Activated T-helper 1 cell treated with anti-CD3 and anti-CD28 coated beads, Interleukin-12 subunit alpha, Interleukin-12 subunit beta, Interleukin-2, Interleukin-4 antibody, amounts not matched to agents 30 ng/mL and 10 ng/mL and 1 ng/mL, durations not matched to agents 14 hours and 24 hours and 36 hours (primary cell): ENCODE measurements at places on chromosomes 2 and 18. TPM values are rescaled to one million over a fixed set of nuclear protein-coding genes. Genes with fewer than 3 reads are reported as not detected.
A peak's percentile ranks its signal among the peaks of the same experiment; 100 is the strongest.

Gene CAPN14
- total RNA-seq = 0.18 and 0.20 TPM in 2 replicates

Gene SLC9A2
- not detected in 2 replicates for total RNA-seq

Gene KCNK3
- not detected in 2 replicates for total RNA-seq

Gene C2orf49
- 18.5 and 23.4 TPM in 2 replicates for total RNA-seq

Gene PLEK
- total RNA-seq = 3.2 TPM in 2 replicates

Gene ST6GAL2
- total RNA-seq = not detected in 2 replicates

Gene LINC00305
- total RNA-seq = not detected in 2 replicates

Gene CCDC74B
- 0.52 and 1.8 TPM in 2 replicates for total RNA-seq

Gene XDH
- total RNA-seq = not detected in 2 replicates

Gene CPO
- not detected in 2 replicates for total RNA-seq

Gene CFAP221
- not detected in 2 replicates for total RNA-seq

Gene AQP12B
- not detected in 2 replicates for total RNA-seq

Gene TRIM54
- 0.26 TPM in 1 of 2 replicates, not detected in the other for total RNA-seq

Gene SPIRE1
- total RNA-seq = 8.8 and 10.9 TPM in 2 replicates

GRCh38 chr2:46293466-46293865, 3.7 kb upstream of the EPAS1 start:
- no peak for DNase-seq

DNA sequence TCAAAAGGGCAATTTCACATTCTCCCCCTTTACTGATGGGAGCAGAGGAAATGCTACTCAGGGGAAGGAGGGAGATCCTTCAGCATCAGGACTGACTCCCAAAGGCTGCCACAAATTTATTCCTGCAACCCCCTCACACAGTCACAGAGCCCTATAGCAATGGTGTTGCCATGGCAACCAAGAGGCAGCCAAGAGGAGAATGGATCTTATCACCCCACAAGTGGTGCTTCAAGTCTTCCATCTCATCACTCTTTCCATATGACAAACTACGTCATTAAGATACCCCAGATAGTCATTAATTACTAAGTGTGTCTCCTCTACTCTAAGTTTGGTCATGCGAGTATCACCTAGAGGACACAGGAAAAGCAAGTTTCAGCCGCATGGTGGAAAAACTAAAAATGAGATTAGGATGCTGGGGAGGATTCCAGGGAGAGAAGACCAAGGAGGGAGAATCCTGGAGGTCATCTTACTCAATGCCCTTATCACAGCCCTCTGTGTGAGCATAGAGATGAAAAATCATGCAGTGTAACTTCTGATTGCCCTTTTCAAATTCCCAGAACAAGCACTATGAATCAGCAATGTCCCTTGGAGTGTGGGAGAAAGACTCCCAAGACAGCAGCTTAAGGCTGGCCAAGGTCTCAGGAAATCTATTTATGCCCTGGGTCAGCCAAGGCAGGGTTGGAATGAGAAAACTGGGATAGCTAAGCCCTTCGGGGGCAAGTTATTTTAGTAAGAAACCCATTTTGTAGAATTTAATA, 885.7 kb upstream of the KLHL29 start:
- no peak for DNase-seq

- DNase-seq = no peak
These were observed 1.3 kb upstream of the ALPI start for GRCh38 chr2:232454630-232455029.

- no peak for DNase-seq
These were observed 343.8 kb downstream of the SETBP1 start for GRCh38 chr18:45024357-45025088.

GRCh38 chr2:44753552-44754285, 187.8 kb upstream of the SIX3 start:
- no peak for DNase-seq

- no peak for DNase-seq
These were observed 308.0 kb downstream of the CMPK2 start for GRCh38 chr2:6557737-6558136.

DNA sequence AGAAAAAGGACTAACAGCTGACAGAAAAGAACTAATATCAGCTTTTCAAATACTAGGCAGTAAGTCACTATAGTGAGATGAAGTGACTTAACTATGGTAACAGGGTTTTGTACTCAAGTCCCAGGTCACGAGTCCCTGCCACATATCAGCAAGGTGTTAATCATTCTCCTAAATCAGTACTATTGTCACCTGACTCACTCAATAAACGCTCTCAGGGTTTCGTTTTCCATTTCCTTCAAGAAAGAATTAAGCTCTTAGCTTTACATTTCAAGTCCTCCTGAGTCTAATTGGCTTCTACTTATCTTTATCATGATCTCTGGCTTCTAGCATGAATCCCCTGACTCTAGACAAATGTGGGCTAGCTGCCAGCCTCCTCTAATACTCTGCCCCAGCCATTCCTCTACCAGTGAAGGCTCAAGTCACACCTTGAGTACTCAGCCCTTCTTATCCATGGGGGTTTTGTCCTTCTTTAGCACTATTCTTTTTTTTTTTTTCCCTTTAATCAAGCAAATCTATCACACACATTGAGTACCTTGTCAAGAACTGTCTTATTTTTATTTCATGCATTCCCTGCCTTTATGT, 20.0 kb downstream of the BUB1 start:
- no peak for DNase-seq

DNA sequence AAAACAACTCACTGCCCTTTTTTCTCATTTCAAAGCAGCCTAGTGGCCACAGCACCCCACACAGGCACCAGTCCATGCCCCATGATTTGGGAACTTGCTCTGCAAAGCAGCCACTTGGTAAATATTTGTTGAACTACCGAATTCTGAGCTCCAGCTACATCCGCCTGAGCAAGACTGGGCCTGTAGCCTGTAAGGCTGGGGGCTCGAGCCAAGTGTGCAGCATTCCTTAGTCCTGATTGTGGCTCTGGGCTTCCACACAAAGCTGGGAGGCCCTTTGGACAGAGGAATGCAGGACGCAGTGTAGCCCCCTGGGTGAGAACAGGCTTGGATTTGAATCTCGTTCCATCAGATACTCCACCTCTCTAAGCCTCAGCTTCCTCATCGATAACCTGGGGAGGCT, 88.4 kb downstream of the ACTR2 start:
- DNase-seq = no peak

GRCh38 chr2:64784168-64785061, 130.7 kb upstream of the SERTAD2 start:
- no peak for DNase-seq

- DNase-seq = no peak
These were observed 38.6 kb upstream of the IHH start for GRCh38 chr2:219099329-219099728.

DNA sequence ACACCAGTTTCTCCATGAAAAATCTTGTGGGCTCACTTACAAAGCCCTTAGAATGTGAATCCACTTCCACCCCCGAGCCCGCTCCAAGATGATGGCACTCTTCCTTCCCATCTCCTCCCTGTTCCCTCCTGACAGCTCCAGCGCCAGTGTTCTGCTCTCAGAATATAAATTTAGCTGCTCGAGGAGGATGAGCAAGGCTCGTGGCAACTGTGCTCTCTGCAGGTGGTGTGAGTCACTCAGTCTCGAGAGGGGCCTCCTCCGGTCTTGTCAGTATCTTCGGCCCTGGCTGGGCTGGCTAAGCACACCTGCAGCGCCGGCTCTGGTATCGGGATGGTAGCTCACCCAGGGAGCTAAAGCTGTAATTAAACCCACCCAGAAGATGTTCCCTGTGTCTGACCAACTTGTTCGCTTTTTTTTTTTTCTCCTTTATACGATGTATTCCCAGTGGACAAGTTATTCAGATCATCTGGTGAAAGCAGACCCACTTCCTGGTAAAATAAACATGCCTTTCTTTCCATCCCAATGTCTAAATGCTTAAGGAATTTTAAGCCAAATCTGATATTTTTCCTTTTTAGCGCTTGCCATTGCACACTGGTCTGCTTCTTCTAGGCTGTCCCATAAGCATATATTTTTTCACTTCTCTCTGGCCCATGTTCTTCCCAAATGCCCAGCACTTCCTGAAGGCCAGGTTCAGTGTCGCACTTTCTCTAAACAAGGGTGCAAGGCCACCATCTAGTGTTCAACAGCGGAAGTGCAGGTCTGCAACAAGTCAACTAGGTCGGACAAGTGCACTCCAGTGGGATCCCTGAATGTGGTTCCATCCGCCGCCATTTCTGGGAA, 31.4 kb upstream of the YPEL5 start:
- peak; percentile 36 for DNase-seq

DNA sequence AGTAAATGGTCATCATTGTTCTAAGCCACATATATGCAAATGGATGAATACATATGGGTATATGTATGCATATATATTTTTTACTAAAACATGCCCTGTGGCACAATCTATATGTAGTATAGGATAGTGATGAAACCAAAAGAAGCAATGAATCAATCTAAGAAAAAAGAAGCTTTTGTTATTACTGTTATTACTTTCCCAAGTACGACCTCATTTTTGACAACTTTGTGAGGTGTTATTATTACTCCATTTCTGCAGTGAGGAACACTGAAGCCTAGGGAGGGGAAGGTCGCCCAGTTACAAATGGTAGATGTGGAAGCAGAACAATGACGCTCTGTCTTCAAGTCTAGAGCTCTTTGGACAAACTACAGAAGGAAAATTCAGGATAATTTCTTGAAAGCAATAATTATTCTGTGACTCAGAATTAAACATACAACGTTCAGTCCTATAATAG, 38.3 kb downstream of the STAT4 start:
- DNase-seq = no peak

DNA sequence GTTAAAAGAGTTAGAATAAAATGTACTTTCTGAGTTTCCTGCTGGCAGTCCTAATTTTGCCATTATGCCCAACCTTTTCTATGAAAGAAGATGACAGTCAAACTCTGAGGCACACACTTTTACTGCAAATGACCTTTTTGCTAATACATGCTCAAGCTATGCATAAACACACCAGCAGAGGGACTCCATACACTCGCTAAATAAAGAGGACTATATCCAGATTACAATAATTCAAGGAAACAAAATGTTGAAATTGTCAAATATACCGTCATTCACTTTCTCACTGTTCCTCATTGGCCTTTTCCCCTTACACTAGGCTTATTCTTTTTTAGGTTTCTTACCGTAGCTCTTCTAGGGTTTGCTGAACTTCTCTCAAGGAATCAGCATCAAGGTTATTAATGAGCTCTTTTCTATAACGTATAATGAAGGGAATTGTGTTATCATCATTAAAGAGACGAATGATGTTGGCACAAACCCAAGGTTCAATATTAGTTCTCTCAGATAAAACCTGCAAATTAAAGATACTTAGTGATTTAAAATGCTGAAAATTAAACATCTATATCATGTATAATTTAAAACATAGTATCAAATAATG, 25.7 kb downstream of the SRBD1 start:
- no peak for DNase-seq

DNA sequence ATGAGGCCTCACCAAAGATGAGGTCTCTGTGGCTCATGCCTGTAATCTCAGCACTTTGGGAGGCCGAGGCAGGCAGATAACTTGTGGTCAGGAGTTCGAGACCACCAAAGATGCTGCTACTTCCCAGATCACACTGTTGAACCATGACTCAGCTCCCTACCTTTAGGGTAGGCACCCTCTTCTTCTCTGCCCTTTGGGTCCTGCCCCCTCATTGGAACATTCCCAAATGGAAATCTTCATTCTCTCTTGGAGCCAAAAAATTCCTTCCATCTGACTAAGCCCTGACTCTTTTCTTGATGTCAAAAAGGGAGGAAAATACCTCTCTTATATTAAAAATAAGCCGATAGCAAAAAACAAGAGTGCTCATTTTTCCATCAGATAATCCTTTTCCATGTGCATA, 183.5 kb downstream of the PAX3 start:
- no peak for DNase-seq

- no peak for DNase-seq
These were observed 40.7 kb downstream of the PCBP1 start for GRCh38 chr2:70128005-70128404.

DNA sequence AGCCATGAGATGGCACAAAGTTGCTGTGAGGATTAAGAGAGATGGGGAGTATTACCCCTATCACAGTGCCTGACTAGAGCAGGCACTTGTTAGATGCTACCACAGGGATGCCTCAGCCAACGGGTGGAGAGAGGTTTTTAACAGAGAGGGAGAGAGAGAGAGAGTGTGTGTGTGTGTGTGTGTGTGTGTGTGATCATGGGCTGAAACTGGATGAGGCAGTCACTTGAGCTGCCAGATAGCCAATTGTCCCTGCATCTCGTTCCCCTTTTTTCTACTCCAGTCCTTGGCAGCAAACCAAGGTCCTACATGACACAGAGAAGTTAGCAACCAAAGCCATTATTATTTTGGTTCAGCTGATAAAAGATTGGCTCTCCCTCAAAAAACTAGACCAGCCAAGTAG, 3.0 kb downstream of the CD8A start:
- no peak for DNase-seq

DNA sequence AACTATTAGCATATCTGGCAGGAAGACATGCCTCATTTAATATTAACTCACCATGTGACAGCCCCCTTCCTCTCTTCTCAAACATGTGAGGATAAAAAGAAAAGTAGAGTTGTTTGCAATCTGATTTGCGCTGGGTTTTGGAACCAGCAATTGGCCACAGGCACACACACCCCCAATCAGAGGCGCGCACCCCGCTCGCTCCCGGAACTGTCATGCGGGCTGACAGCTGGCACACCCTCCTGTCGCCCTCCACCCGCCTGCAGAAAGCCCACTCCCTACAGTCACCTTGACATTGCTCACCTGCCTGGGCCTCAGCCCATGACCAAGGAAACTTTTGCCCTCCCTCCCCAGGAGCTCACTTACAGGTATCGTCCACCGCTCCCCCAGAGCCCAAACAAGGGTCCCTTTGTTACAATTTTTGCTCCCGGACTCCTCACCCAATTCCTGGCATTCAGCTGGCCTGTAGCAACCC, 1.1 kb downstream of the COBLL1 start:
- DNase-seq = no peak

DNA sequence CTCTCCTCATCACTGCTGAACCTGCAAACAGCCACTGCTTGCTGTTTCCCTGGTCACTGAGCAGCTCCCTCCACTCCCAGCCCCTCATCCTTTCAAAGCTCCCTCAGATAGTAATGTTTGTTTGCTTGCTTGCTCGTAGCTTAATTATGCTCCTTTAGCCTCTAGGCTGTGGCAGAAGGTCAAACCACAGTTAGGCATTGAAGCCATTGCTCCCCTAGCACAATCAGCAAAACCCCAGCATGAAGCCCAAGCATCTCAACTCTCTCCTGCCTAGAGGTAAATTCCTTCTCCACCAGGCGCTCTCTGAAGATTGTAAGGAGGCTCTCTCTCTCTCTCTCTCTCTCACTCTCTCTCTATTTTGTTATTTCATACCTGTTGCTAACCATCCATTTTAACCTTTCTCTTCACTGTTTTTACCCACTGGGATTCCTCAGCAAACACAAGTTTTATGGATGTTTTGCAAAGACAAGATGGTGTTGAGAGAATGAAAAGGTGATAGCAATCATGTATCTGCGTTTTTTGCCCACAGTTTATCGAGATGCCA, 135.9 kb upstream of the HNRNPA3 start:
- DNase-seq = no peak

DNA sequence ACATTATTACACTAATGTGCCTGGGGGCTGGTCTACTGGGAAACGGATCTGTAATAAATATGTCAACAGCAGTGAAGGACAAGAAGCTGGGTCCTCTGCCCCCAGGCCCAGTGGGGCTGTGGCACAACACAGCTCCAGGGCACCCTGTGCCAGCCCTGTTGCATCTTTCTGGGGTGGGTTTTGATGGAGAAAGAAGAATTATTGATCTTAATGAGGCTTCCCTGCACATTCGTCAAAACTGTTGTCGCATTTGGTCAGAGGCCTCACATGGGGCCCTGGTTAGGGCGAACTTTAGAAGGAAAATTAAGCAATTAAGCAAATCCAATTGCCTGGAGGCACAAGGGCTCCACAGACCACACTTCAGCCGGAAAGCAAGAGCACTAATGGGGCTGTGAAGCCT, 30.0 kb upstream of the TWIST2 start:
- no peak for DNase-seq
